ENCODE measurements at places on chromosomes 7 and 10.

DNA sequence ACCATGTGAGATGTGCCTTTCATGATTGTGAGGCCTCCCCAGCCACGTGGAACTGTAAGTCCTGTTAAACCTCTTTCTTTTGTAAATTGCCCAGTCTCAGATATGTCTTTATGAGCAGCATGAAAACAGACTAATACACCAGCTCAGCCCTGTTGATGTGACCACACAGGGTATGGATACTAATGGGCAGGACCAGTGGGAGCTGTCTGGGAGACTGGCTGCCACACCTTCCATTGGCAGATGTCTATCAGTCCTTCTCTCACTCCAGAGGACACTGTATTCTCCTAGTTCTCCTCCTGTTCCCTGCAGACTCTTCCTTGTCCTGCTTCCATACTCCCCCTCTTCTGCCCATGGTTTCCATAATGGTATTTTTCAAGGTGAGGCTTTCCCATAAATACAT lies 104.4 kb downstream of the PRLHR start:
- no peak for DNase-seq

GRCh38 chr10:29681676-29682448 lies 47.1 kb upstream of the SVIL start:
- DNase-seq = no peak

- DNase-seq = no peak
These were observed 213.0 kb upstream of the INHBA start for GRCh38 chr7:41915871-41916270.

DNA sequence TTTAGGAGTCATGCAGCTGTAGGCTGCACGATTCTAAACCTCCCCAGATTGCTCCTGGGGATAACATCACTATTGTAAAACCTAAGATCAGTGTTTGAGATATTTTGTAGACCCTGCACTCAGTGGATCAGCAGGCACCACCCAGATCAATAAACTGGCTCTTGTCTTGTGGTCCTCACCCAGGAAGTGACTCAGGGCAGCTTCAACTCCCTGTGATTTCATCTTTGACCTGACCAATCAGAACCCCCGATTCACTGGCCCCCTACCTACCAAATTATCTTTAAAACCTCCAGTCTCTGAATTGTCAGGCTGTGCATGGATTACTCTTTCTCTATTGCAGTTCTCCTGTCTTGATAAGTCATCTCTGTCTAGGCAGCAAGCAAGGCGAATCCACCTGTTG lies 25.7 kb downstream of the ARL5B start:
- DNase-seq = no peak

GRCh38 chr7:130384841-130385599 lies 4.7 kb downstream of the CPA1 start:
- no peak for DNase-seq
